ENCODE measurements at places on chromosomes 12 and 14.

DNA sequence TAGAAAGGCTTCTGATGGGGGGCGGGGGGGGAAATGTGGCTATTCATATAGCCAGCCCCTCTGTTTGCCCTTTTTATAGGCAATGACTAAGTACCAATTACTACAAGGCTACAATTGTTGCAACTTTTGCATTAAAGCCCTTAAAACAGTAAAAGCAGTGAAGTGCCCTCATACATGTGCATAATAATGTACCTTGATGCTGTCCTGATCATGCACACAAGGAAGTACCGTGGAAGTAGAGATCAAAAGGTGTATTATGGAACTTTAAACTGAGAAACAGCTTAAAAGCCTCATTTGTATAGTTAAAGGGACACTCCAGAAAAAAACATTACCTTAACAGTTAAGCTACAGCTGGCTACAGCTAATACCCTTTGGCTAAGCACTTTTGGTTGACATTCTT, 111.8 kb downstream of the PLEKHG7 start:
- no peak for DNase-seq

- DNase-seq, result no peak
Measured at GRCh38 chr12:34334953-34335743, 312.9 kb downstream of the ALG10 start.

DNA sequence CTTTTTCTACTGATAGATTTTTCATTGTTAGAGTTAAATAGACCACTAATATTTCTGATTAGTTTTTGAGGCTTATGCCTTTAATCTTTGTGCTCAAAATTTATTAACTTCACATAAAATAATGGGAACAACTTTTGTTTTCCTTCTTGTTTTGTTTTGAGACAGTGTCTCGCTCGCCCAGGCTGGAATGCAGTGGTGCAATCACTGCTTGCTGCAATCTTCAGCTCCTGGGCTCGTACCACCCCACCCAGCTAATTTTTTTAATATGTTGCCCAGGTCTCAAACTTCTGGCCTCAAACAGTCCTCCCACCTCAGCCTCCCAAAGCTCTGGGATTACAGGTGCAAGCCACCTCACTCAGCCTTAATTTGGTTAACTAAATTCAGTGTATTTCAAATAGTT, 16.8 kb downstream of the SCFD1 start:
- DNase-seq, result no peak

DNA sequence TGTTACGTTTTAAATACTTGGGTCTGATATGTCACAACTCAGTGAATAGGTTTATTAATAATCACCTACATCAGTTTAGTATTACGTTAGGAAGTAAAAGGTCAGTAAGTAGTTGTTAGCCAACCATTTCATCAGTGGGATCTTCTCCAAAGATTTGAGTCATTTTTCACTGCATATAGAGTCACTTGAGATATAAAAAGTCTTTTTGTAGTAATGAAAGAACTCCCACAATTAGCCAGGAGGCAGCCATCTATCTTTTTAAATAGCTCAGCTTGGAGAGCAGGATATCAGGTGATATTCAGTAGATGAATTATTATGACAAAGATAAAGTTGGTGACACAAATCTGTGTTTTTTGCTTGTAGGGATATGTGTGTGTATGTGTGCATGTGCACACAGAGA, 309.3 kb downstream of the PDZRN4 start:
- no peak for DNase-seq

- no peak for DNase-seq
Measured at GRCh38 chr12:10249690-10250455, 37.2 kb downstream of the GABARAPL1 start.

DNA sequence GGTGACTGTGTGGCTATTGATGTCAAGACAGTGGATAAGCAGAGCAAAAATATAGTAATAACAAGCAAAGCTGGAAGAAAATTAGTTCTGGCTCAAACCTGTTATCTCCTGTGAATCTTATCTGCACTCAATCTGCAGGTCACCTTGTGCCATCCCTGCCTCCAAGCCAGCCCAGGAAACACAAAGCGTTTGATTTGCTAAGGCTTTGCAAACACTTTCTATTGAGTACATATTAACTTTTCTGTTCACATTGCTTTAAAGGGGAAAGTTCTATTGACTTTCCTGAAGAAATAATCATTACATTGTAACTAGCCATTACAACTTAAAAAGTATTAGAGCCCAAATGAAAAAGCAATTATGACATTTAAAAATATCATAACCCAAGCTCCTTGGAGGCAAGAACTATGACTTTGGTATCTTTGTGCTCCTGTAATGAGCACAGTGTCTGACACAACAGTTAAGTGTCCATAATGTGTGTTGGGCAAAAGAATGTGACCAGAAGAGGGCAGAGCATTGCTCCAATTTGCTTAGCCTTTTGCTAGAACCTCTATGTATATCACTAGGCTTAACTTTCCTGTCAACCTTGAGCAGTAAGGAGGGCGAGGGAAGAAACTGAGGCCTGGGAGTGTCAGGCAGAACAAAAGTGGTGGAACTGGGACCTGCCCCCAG, 24.7 kb downstream of the SERPINA3 start:
- DNase-seq, result no peak

GRCh38 chr14:75249251-75249957, 29.2 kb upstream of the FOS start:
- peak; percentile 87 for DNase-seq

DNA sequence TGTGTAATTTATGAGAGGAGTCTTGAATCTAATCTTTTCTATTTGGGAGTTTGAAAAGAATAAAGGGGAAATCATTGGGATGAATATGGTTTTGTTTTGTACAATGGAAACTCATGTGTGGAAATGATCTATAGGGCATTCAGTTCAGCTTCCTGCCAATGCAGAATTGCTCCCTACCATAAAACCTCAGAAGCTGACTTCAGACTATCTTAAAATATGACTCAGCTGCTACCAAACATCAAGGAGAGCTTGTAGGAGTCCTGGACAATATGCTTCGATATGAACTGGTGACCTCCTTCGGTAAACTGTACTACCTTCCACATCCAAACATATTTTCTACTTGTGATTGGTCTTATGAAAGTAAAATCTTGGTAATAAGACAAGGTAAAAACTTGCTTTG, 160.6 kb downstream of the CAPZA3 start:
- no peak for DNase-seq

GRCh38 chr14:20632831-20633691, 8.4 kb downstream of the OR6S1 start:
- DNase-seq, result peak; percentile 83

- DNase-seq, result no peak
Measured at GRCh38 chr14:25046301-25046943, 3.5 kb downstream of the STXBP6 start.

GRCh38 chr12:115850957-115851356, 426.5 kb downstream of the MED13L start:
- no peak for DNase-seq

All from stimulated activated CD8-positive, alpha-beta memory T cell treated with anti-CD3 and anti-CD28 coated beads, Interleukin-4, amount 100 ng/mL, for 48 hours (primary cell).